Kidney (tissue), 22 donors: ENCODE measurements at places on chromosomes 13 and 19. TPM values are rescaled to one million over a fixed set of nuclear protein-coding genes. Genes with fewer than 3 reads are reported as not detected.

The CEACAM8 gene
- not detected for total RNA-seq

The RNF113B gene
- total RNA-seq = not detected

The ZNF382 gene
- 11.0 TPM for total RNA-seq

The ATP1A3 gene
- total RNA-seq = not detected

The ZNF772 gene
- total RNA-seq = 20.0 TPM

The ZNF724 gene
- total RNA-seq = 3.1 TPM

- peak; percentile 89 for DNase-seq
- peaks cover 30% of the 10 kb centered on the region for H3K36me3 ChIP-seq
- peak overlapping the region; percentile 73 for H3K4me3 ChIP-seq
These were observed 3.2 kb downstream of the MIDN start for GRCh38 chr19:1251330-1252220.

- no peak for DNase-seq
- H3K27ac ChIP-seq = no peak overlapping the region
- H3K4me3 ChIP-seq = no peak overlapping the region
- H3K27me3 ChIP-seq = no peaks in the 10 kb centered on the region
These were observed 33.7 kb downstream of the ZNF493 start for GRCh38 chr19:21430675-21431074.

GRCh38 chr13:21055016-21055415 lies 6.4 kb downstream of the LATS2 start:
- no peaks in the 10 kb centered on the region for H3K27me3 ChIP-seq
- H3K4me3 ChIP-seq = no peak overlapping the region
- no peak for DNase-seq
- peaks cover 21% of the 10 kb centered on the region for H3K4me1 ChIP-seq

DNA sequence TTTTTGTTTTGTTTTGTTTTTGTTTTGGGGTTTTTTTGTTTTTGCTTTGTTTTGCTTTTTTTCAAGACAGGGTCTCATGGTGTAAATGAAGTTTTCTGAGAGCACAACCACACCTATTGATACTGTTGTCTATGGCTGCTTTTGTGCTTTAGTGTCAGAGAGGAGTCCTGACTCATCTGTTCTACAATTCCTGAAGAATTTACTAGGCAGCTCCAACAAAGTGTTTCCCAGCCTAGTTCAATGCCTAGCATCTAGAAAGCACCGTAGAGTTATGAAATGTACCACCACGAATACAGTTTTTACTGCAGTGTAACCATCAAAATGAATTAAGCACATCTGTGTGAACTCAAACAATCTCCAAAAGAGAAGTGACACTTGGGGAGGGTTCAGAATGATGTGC lies 21.2 kb downstream of the SAFB start:
- no peaks in the 10 kb centered on the region for H3K4me1 ChIP-seq
- H3K27me3 ChIP-seq = no peaks in the 10 kb centered on the region
- no peak overlapping the region for H3K27ac ChIP-seq

DNA sequence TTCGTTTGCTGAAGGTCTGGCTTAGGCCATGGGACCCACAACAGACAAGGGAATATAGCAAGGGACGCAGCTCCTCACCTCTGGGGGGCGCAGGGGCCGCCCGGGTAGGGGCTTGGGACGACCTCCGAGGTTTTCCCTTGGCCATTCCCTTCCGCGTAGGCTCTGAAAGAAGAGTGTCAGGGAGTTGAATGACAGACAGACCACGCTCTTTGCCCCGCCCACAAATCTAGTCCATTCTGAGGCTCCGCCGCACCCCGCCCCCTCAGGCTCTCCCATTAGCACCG lies 11.4 kb upstream of the ZNF414 start:
- H3K4me1 ChIP-seq = no peaks in the 10 kb centered on the region
- H3K36me3 ChIP-seq = no peaks in the 10 kb centered on the region
- peak overlapping the region; percentile 59 for H3K4me3 ChIP-seq
- no peaks in the 10 kb centered on the region for H3K27me3 ChIP-seq
- no peak for DNase-seq
- peak overlapping the region; percentile 65 for H3K27ac ChIP-seq

- H3K36me3 ChIP-seq = no peaks in the 10 kb centered on the region
- no peak overlapping the region for H3K27ac ChIP-seq
- DNase-seq = no peak
- no peak overlapping the region for H3K4me3 ChIP-seq
These were observed 1773.4 kb upstream of the MIR17HG start for GRCh38 chr13:89574077-89574476.

- H3K4me3 ChIP-seq = no peak overlapping the region
- H3K27ac ChIP-seq = no peak overlapping the region
- no peaks in the 10 kb centered on the region for H3K4me1 ChIP-seq
- H3K27me3 ChIP-seq = no peaks in the 10 kb centered on the region
- H3K36me3 ChIP-seq = no peaks in the 10 kb centered on the region
- DNase-seq = no peak
These were observed 11.0 kb upstream of the SERPINE3 start for GRCh38 chr13:51328488-51328887.

DNA sequence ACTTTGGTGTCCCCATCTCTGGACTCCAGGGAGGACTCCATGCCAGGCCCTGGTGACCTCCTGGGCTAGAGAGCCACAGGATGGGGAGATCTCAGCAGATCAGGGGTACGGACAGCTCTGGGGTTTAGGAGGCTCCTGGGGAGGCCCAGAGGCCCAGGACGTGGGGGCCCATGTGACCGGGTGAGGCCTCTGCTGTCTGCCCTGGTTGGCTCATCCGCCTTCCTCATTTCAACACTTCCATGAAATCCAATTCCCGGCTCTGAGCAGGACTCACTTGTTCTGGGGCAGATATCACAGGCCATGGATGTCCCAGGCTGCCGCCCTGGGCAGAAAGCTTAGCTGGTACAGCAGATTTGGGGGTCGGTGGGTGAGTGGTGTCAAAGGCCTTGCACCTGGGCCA lies 1.1 kb upstream of the PRAM1 start:
- H3K27me3 ChIP-seq = no peaks in the 10 kb centered on the region
- no peak overlapping the region for H3K27ac ChIP-seq
- H3K4me1 ChIP-seq = peaks cover 3% of the 10 kb centered on the region
- no peaks in the 10 kb centered on the region for H3K36me3 ChIP-seq

DNA sequence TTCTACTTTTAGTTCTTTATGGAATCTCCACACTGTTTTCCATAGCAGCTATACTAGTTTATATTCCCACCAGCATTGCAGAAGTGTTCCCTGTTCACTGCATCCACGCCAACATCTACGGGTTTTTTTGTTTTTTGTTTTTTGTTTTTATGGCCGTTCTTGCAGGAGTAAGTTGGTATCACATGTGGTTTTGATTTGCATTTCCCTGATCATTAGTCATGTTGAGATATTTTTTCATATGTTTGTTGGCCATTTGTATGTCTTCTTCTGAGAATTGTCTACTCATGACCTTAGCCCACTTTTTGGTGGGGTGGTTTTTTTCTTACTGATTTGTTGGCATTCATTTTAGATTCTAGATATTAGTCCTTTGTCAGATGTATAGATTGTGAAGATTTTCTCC lies 89.7 kb downstream of the FRY start:
- no peaks in the 10 kb centered on the region for H3K4me1 ChIP-seq
- no peak for DNase-seq
- H3K36me3 ChIP-seq = no peaks in the 10 kb centered on the region
- no peak overlapping the region for H3K4me3 ChIP-seq
- H3K27ac ChIP-seq = no peak overlapping the region
- H3K27me3 ChIP-seq = no peaks in the 10 kb centered on the region

GRCh38 chr19:45994456-45994997 lies 740 bp upstream of the CCDC61 start:
- H3K27me3 ChIP-seq = no peaks in the 10 kb centered on the region
- DNase-seq = no peak
- no peak overlapping the region for H3K27ac ChIP-seq
- H3K4me3 ChIP-seq = peak overlapping the region; percentile 74
- no peaks in the 10 kb centered on the region for H3K36me3 ChIP-seq

GRCh38 chr19:6682607-6683128 lies 12.7 kb upstream of the TNFSF14 start:
- H3K4me1 ChIP-seq = no peaks in the 10 kb centered on the region
- H3K27me3 ChIP-seq = no peaks in the 10 kb centered on the region
- no peaks in the 10 kb centered on the region for H3K36me3 ChIP-seq
- no peak for DNase-seq

DNA sequence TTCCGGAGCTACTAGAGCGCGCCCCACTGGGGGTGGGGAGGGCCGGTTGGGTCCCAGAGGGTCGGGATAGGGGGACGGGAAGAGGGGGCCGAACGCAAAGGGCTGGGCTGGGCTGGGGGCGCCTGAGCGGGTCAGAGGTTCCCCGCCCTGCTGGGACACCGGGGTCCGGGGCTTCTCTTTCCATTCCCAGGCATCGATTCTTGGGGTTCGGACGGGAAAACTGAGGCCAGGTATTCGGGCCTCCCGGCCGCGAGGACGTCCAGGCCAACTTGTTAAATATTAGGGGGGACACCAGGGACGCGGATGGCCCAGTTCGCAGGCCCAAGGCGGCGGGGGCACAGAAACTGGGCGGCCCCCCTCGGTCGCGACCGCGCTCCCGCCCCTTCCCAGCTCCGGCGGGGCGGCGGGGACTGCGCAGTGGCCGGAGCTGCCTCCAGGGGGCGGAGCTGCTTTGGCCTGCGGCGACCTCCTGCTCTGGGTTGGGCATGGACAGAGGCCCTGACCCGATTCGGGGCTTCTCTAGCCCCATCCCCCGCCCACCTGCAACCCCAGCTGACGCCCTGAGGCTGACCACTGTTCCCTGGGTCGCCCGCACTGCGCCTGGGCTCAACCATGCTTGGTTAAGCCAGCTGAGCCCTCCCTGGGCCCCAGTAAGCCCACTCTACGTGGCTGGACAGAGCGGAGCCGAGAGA lies 1.2 kb upstream of the KLF16 start:
- peak overlapping the region; percentile 88 for H3K27ac ChIP-seq
- no peaks in the 10 kb centered on the region for H3K27me3 ChIP-seq
- peaks cover 16% of the 10 kb centered on the region for H3K4me1 ChIP-seq
- peak overlapping the region; percentile 38 for H3K4me3 ChIP-seq
- no peaks in the 10 kb centered on the region for H3K36me3 ChIP-seq

DNA sequence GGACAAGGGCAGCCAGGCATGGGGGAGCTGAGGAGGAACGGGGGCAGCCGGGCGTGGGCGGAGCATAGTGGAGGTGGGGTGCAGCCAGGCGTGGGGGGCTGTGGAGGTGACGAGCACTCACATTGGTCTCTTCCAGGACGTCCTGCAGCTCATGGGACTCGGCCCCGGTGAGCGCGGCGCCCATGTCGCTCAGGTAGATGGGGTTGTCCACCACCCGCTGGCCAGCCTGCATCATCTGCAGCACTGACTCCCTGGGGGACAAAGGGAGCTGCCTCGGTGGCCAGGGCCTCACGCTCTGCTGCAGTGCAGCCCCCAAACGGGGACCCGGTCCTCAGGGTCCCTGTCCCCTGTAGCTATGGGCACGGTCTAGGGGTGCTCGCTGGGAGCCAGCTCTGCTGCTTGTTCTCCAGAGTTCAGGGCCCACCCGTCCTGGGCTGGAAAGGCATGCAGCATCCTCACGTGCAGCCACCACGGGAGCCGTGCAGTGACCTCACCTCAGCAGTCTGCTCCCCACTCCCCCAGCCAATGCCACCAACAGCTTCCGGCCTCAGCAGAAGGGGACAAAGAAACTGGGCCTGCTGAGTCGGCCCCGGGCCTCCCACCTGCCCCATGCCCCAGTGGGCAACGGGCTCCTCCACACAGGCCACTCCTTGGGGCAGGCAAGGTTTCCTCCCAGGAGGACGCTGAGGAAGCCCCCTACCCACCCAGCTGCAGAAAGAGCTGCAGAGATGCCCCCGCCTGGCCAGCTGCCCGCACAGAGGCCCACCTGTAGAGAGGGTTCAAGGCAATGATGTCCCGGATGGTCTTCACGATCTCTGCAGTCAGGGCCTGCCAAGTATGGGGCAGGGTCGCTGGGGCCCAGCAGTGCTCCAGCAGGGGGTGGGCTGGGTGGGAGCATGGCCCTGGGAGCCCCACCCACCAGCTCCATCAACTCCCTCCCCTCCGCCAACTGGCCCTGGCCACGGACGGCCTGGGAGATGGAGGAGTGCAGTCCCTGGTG lies 12.1 kb downstream of the LONP1 start:
- no peaks in the 10 kb centered on the region for H3K27me3 ChIP-seq
- no peak overlapping the region for H3K27ac ChIP-seq
- no peaks in the 10 kb centered on the region for H3K4me1 ChIP-seq
- peaks cover 31% of the 10 kb centered on the region for H3K36me3 ChIP-seq

DNA sequence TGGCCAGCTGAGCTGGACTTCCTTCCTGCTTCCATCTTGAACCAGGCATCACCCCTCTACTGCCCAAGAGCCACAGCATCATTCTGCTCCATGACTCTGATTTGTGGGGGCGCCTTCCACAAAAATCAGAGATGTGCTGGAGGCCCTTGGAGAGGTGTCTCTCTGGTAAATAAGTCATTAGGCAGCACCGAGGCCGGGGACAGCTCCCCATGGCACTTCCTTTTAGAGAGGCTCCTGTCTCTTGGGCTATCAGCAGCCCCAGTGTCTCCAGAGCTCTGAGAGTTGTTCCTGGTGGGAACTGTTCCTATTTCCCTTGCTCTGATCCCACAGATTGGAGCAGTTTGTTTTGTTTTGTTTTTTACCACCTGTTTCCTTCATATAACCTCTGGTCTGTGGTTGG lies 19.9 kb downstream of the NWD1 start:
- no peak overlapping the region for H3K4me3 ChIP-seq
- H3K27ac ChIP-seq = no peak overlapping the region
- no peaks in the 10 kb centered on the region for H3K36me3 ChIP-seq

DNA sequence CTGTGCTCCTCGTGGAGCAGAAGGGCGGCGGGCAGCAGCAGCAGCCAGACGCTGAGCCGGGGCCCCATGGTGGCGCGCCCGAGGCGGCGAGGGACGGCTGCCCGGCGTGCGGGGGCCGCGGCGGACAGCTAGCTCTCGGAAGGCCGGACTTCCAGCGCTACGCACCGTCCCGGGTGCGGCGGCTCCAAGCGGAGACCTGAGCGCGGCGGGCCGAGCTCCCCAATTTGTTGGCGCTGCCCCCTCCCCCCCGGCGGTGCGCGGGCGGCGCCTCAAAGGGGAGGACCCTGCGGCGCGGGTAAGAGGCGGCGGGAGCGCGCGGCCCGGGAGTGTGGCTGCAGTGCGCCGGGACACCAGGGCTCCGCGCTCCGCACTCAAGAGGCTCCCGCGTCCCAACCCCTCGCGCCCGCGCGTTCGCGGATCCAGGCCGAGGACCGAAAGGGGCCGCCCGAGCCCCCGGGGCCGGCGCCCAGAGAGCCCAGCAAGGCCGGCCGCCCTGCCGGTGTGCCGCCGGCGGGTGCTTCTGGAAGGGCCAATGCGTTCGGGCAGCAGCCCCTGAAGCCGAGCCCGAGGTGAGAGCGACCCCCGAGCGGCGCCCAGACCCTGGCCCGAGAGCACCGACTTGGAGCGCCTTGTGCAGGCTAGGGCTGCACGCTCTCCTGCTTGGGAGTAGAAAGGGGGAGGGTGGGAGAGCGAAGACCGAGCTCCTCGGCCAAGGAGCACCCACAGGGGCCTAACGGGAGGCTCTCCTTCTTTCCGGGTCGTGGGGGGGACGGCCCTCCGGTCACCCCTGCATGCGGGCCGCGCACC lies at the start of the genes COL4A1 and COL4A2:
TSS of gene COL4A1 (minus strand) at position 198 of the 807 bp plus-strand sequence. CDS start at position 68, 130 bp downstream.
TSS of gene COL4A2 (plus strand) at position 325 of the 807 bp plus-strand sequence. CDS start 620 bp downstream, outside the sequence.
- DNase-seq = peak; percentile 83
- peak within 1 kb of the TSS; percentile 89 for H3K27ac ChIP-seq
- H3K27me3 ChIP-seq = no peaks in the 10 kb centered on the region
- H3K36me3 ChIP-seq = no peaks in the 10 kb centered on the region

GRCh38 chr13:23243066-23243465 lies 62.3 kb downstream of the SGCG start:
- no peaks in the 10 kb centered on the region for H3K36me3 ChIP-seq
- H3K27ac ChIP-seq = no peak overlapping the region
- no peaks in the 10 kb centered on the region for H3K4me1 ChIP-seq
- no peak overlapping the region for H3K4me3 ChIP-seq
